ENCODE measurements at places on chromosomes 2 and 18.

DNA sequence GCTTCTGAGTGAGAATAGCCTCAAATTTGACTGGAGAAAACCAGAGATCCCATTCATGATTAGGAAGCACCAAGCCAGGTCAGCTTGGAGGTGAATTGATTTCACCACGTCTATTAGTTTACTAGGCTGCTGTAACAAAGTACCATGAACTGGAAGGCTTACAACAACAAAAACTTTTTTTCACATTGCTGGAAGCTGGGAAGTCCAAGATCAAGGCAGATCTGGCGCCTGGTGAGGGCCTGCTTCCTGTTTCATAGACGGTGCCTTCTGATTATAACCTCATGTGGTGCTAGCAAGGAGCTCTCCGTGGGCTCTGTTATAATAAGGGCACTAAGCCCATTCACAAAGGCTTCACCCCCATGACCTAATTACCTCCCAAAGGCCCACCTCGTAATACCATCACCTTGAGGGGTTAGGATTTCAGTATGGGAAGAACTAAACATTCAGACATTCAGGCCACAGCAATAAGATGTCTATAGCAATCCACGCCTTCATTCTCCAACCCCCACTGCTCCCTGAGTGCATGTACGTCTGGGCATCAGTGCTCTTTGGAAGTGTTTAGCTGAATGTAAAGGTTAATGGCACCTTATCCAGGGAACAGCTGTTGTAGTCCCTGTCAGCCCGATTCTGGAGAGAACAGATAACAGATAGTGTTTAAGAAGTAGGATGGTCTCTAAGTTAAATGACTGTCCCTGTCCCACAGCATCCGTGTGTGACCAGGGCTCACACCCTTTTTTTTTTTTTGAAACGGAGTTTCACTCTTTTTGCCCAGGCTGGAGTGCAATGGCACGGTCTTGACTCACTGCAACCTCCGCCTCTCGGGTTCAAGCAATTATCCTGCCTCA, 89.2 kb downstream of the SOCS6 start:
- DNase-seq: no peak

DNA sequence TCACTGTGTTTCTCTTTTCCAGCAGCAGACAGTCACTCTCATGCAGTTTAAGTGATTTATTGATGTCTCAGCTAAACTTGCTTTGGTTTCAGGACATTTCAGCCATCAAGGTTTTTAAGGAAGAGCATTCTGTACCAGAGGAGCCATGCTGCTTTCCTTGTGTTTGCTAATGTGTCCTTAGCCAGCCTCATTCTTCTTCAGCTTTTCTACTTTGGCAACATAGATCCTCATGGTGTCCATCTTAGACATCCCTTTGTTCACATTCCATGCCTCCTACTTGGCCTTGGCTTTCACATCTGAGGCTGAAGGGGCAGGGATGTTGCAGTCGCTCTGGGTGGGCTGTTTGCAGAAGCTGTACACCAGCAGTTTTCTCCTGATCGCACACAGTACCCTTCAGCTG, 68.2 kb downstream of the OTX1 start:
- no peak for DNase-seq

DNA sequence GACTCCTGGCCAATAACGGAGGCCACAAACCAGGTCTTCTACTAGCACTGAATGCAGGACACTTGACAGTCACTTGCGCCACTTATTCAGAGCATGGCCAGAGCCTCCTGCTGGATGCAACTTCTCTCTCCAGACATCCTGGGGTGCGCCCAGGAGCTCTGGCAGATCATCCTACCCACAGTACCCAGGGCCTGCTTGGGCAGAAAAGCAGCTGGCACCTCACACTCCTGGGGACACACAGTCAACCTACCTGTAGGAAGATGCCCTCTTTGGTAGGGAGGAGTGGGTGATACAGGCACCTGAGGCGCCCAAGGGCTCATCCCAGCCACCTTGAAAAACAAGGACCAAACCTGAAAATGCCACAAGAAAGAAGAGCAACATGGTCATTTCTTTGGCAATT, 13.3 kb downstream of the GALNT14 start:
- DNase-seq: no peak

GRCh38 chr2:52465287-52465686, 1302.3 kb upstream of the CHAC2 start:
- peak; percentile 15 for DNase-seq

DNA sequence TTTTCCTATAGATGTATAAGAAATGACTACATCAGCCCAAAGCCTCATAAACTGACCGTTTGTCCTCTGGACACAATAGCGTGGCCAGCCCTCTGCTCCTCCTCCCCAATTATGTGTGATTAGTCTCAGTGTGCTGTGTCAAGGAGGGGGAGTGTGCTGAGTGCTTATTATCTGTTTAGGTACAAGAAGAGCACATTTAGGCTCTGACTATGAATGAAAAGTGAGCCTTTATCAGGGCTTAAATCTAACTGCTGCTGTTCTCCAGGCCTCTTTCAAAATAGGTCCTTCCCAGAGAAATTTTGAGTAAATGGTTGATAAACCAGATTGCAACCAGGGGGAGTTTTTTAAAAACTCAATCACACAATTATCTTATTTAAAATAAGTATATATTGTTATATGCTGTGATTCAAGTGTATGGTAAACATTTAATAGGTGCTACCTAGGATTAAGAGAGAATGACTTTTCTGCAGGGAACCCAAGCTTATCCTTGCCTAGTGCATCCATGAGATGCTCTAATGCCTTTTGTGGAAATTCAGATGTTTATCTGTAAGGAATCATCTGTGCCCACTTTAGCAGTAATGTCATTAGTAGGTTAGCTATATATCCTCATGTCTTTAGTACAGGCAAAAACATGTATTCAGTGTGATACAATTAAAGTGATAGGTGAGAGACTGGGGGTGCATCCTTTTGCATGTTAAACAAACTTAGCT, 168.7 kb upstream of the SIX3 start:
- DNase-seq: no peak

DNA sequence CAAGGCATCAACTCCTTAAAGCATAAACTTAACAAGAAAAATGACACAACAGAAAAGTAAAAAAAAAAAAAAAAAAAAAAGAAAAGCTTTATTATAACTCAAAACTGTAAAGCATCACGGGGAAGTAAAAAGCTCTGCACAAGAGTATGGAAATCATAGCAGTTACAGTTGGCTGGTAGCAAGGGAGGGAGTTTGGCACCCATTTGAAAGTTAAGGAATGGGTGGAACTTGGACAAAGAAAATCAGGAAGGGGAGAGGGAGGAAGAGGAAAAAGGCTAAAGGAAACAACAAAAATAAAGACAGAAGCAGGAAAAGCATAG, 8.6 kb downstream of the KLF7 start:
- DNase-seq: no peak

All from LHCN-M2 (cell line).